ENCODE measurements at places on chromosomes 5 and 9.

- no peak for DNase-seq
These were observed 21.1 kb upstream of the ARSI start for GRCh38 chr5:150323819-150324218.

DNA sequence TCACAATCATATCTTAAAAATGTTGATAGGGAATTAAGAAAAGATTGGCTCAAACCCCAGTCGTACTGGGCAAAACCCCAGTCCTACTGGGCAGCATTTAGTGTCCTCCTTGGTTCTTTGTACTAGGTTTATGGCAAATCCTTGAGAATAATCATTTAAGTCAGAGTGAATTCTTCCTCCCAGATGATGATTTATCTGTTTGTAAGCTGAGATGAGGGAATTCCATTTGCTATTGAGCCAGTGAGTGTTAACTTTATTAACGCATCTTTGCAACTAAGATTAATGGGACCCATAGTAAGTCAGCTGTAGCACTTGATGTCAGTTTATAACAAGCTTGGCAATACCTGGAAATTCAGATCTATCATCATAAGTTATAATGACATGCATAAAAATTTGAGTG, 821.8 kb upstream of the DMAC1 start:
- no peak for DNase-seq

- no peak for DNase-seq
These were observed 111.8 kb downstream of the EFNA5 start for GRCh38 chr5:107558823-107559375.

- no peak for DNase-seq
These were observed 79.3 kb downstream of the ARHGAP26 start for GRCh38 chr5:142849466-142849865.

DNA sequence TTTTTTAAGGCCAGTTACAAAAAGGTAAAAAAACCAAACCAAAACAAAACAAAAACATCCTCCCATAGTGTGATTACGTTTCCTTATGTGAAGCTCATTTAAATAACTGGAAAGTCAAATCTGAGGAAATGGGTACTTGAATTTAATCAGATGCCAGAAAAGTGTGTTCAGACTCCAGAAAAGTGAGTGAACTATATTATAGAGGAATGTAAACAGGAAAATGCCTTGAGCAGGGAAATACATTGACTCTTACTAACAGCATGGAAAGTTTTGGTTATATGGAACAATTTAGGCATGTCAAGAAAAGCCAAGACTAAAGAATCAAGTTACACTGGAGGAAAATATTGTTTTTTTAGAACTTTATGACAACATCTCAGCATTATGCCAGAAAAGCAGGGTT, 37.8 kb upstream of the RNF20 start:
- DNase-seq = no peak

DNA sequence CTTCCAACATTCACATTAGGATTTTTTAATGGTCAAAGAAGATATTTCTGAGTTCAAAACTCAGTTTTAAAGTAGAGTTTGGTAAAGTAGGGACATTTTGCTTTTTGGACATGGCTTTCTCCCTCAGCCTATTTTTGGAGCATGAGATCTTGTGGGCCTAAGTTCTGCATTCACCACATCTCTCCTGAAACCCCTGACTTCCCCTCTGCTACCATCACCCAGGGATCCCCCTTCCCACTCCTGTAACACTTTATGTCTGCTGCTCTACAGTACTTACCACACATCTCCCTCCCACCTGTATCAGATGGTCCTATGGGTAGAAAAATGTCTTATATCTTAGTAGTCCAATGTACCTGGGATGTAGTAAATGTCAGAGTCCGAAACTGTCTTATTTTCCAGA, 48.2 kb upstream of the JAK2 start:
- DNase-seq = no peak

GRCh38 chr5:81590498-81591384, 160.2 kb downstream of the SSBP2 start:
- DNase-seq = no peak

GRCh38 chr9:5402217-5402616, 35.5 kb downstream of the PLGRKT start:
- no peak for DNase-seq

DNA sequence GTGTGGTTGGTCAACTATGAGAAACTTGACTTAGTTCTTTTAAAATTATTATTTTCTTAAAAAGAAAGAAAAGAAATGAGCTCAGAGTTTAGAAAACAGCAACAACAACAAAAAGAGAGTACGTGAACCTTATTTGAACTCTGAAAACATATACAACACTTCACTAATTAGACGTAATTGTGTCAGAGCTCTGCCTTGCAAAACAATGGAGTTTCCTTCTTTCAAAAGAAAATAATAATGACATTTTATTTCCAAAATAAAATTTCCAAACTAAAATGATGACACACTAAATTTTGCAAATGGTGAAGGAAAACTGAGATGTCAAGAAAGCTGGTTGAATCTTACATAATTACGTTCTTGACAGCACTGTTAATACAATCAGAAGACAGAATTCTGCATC, 15.4 kb downstream of the ROR2 start:
- DNase-seq = no peak

DNA sequence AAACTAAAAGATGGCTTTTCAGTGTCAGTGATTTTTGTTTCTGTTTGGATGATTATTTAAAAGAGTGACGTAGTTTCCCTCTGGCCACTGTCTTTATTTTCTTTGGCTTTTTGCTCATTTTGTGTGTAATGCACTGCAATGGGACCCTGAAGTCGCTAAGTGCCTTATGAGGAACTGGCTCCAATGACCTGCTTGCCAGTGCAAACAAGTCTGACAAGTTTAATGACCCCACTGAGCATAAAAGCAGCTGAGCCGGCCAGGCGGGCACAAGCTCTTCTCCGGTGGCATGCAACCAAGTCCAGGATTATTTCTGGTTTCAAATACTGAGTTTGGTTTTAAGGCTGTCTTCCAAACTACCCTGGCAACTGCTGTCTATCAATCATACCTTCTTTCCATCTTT, 15.6 kb upstream of the GNA14 start:
- no peak for DNase-seq
